Neural crest cell (in vitro differentiated cells): ENCODE measurements at places on chromosomes 7 and 10.

GRCh38 chr10:65319493-65319892, 1606.3 kb upstream of the LRRTM3 start:
- DNase-seq: no peak

DNA sequence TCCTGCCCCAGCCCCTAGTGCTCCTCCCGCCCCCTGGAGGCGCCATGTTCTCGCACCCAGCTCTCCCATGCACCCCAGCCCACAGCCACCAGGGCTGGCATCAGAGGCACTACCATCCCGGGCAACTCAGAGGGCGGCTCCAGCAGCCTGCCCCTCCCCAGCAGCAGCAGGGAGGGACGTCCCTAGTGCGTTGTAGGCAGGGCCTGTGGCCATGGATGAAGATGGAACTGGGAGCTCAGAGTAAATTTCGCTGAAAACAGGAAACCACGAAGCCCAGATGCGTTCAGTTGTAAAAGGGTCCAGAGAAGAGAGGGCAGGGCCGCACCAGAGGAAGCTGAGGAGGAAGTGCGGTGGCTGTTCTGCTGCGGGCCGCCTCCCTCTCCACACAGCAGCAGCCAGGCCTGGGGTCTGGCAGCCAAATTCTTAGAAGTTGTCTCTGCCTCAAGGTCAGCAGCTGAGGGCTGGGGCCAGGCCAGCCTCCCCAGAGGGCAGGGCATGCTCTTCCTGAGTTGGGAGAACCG, 24.6 kb downstream of the VSIR start:
- no peak for DNase-seq

GRCh38 chr7:114182837-114183236, 231.8 kb upstream of the FOXP2 start:
- no peak for DNase-seq

DNA sequence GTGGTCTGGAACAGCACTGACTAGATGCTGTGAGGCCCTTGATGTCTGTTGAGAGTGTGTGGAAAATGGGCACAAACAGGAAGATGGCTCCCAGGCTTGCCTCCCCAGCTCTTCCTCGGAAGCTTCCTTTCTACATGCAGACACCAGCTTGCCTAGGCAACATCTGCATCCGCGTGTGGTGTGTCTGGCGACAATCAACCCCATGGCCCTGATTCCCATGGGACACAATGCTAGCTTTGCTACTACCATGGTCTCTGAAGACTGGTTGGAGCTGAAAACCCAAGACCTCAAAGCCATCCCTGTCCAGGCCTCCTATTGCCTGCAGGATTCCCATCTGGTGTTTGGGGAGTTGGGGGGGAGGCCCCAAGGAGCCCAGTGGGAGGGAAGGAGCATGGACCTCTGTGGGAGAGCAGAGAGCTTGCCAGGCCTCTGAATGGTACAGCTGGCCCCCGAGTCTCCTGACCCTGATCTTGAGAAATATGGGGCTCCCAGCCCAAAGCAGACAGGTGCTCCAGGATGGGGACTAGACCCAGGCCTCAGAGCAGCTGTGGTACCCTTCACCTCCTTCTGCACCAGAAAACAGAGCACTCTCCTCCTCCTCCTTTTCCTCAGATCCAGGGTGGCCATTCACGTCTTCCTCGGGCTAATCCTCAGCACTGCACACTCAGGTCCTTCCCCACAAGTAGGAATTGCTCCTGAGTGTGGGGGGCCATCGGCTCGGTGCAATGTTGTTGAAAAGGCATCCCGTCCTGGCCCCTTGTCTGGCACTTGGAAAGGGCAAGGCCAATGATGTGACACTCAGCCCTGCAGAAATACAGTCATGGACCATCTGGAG, 57.6 kb downstream of the ARHGAP22 start:
- DNase-seq: no peak

GRCh38 chr10:114751856-114752255, 69.7 kb upstream of the FHIP2A start:
- DNase-seq: no peak

DNA sequence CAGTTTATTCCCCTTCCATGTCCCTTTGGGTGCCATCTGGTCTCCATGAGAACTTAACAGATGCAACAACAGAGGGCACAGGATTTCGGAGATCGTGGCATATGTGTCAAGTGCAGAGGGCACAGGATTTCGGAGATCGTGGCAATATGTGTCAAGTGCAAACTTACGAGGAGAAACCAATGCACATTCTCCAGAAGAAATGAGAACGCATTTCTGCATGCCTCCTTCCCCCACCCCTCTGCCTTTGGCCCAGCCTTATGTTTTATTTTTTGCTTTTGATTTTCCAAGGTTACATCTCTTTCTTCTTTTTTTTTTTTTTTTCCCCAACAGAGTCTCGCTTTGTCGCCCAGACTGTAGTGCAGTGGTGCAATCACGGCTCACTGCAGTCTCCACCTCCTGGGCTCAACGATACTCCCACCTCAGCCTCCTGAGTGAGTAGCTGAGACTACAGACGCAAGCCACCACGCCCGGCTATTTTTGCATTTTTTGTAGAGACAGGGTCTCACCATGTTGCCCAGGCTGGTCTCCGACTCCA, 586 bp upstream of the ANKRD26 start:
- no peak for DNase-seq

DNA sequence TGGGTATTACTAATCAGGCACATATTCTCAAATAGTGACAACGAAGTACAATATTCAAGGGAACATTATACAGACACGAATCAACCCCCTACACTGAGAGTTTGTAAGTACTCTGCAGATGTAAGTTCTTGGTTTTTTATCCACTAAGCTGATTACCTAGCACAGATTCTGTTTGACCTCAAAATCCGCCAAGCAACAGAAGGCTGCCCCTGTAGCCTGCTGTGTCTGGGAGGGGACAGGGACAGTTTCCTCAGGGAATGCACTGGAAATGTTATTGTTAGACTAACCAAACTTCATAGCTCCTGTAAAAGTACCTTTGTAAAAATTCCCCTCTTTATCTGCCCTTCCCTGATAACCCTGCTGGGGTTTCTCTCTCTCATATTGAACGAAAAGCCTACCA, 45.2 kb upstream of the ZRANB1 start:
- DNase-seq: no peak

DNA sequence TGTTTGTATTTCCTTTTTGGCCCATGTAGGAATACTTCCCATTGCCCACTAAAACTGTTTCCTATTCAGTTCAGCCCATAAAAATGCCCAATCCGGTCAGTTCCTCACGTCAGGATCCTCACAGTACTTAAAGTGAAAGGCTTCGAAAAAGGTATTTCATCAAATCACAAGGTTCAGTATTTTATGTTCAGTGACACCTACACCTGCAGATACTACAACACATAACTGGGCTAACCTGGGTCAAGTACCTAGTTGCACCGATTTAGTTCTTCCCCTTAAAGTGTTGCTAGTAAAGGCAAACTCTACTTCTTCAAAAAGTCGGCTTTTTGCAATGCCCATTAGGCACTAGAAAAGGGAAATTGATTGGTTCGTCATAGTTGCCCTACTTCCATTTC, 1.1 kb downstream of the SNX13 start:
- DNase-seq: no peak

- DNase-seq: no peak
Observed at GRCh38 chr10:86046845-86047460, 319.6 kb downstream of the GRID1 start.

DNA sequence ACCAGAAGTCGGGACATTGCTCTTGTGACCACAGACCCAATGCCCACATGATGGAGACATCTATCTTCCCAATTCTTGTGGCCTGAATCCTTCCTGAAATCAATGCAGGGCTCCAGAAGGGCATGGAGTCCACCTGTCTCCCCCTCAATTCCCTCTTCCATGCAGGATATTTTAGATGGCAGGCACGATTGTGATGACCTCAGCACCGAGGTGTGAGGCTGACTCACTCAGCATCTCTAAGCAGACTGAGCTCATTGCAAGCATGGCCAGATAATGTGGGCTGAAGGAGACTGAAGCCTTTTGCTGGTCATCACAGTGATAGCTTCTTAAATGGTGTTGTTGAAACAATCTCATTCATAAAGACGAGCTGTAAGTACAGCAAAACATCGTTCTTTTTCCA, 374.9 kb upstream of the PODXL start:
- no peak for DNase-seq

DNA sequence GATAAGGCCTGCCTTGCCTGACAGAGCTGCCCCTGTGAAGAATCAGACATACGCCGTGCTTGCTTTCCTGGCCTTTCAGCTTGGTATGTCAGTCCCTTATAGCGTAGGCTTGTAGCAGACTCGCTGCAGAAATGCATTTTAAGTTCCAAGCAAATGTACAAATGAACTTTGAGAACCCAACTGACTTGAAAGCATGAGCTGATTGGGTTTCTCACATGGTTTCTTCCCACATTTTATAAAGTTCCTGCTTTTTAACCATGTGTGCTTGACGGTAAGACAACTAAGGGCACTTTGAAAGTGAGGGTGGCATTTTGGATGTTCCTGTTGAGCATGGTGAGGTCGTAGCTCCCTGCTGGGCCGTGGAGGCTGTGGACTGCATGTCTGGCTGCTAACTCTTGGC, 62.6 kb downstream of the CCNY start:
- DNase-seq: no peak

DNA sequence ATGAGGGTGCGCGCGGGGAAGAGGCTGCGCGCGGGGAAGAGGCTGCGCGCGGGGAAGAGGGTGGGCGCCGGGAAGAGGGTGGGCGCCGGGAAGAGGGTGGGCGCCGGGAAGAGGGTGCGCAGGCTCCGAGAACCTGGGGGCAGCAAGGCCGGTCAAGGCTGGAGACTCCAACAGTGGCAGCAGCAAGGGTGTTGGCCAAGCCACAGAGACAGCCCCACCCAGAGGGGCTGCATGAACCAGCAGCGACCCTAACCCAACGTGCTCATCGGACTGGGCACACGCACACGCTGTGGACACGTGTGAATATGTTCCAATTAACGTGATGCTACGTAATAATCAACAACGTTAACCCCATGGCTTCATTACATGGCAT, 48.8 kb downstream of the DIP2C start:
- DNase-seq: no peak

- no peak for DNase-seq
Observed at GRCh38 chr7:142463401-142463850, 205.6 kb upstream of the PRSS58 start.

GRCh38 chr10:16919121-16919982, 102.1 kb upstream of the RSU1 start:
- DNase-seq: no peak

- DNase-seq: no peak
Observed at GRCh38 chr10:5891009-5891408, 966 bp downstream of the FBH1 start.

DNA sequence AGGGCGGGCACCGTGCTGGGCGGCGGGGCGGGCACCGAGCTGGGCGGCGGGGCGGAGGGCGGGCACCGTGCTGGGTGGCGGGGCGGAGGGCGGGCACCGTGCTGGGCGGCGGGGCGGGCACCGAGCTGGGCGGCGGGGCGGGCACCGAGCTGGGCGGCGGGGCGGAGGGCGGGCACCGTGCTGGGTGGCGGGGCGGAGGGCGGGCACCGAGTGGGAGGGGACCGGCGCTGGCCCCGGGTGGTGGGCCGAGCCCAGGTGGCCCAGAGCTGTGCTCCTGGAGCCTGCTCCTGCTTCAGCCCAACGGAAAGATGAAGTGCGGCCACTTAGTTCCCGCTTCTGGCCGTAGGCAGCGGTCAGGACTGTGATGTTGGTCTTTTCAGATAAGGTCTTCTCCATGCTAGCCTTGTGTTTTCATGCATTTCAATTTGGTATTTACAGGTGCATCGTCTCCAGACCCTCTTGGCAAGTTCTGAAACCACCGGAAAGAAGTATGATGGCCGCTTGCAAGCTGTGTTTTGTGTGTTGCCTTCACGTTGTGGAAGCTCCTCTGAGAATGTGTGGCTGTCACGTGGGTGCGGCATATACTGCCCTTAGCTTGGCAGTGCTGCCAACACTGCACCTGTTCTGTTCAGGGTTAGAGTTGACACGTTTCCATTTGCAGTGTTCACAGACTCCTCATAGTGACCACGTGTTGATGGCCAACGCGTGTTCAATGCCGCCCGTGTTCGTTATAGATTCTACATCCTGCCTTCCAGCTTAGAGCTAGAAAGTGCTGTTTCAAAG, 25.2 kb downstream of the IQCE start:
- no peak for DNase-seq

GRCh38 chr7:80825499-80825898, 93.4 kb downstream of the SEMA3C start:
- DNase-seq: no peak

GRCh38 chr7:24042028-24042427, 242.0 kb upstream of the NPY start:
- no peak for DNase-seq

GRCh38 chr10:11402392-11402791, 209.1 kb downstream of the USP6NL start:
- no peak for DNase-seq

GRCh38 chr10:101002456-101002855, 2.8 kb downstream of the LZTS2 start:
- DNase-seq: no peak

GRCh38 chr10:2282202-2282601, 544.9 kb upstream of the ADARB2 start:
- no peak for DNase-seq

DNA sequence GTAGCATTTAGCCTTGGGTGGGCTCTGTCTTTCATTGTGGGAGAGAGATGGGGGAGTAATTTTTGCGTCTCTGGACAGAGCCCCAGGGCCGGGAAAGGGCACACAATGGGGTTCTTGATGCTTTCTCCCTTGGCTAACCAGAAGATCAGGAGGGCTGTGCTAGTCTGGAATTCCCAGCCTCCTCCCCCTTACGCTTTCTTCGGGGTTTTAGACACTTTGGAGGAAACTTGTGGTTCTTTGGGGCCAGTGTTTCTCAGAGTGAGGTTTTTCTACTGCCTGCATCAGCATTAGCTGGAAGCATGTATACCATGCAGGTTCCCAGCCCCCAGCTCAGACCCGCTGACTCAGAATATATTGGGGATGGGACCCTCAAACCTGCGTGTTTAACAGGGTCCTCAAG, 7.0 kb downstream of the NEURL1 start:
- no peak for DNase-seq

GRCh38 chr10:86899132-86899531, 58.3 kb downstream of the MMRN2 start:
- no peak for DNase-seq

DNA sequence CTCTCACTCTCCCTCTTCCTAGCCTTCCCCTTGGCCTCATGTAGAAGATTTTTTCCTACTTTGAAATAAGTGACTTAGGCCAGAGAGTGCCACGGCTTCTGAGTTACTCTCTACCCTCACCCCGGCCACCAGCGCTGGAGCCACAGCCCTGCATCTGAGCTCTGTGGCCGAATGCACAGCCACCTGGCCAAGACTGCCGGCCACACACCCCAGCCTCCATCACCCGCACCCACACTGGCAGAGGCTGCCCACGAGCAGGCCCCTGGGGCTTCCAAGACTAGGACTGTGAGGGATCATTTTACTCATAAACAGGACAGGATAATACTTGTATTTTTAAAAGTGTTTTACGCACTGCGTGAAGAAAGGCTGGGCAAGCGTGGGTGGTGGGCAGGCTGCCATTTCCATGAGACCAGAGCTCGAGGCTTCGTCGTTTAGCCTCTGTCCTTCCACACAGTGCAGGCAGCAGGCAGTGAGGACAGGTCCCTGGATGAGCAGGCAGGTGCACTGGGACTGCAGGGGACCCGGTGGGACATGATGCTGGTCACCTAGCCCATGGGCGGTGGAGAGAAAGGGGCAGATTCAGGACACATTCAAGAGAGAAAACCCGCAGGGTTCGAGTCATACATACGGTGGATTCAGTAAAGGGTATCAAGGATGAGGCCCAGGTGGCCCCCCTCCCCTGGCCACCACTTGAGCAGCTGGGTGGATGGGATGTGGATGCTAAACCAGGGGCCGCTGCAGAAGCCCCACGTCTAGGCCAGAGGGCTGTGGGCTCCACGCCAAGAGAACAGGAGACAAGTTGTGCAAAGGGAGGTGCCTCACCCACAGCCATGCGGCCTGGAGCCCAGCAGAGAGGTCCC, 35.5 kb upstream of the RNF32 start:
- DNase-seq: no peak
